MG63 (cell line): ENCODE measurements at places on chromosomes 12 and 14. TPM values are rescaled to one million over a fixed set of nuclear protein-coding genes. Genes with fewer than 3 reads are reported as not detected.
A peak's percentile ranks its signal among the peaks of the same experiment; 100 is the strongest.

GRCh38 chr14:57749267-57749666 lies 116.6 kb downstream of the SLC35F4 start:
- DNase-seq, result peak; percentile 57

DNA sequence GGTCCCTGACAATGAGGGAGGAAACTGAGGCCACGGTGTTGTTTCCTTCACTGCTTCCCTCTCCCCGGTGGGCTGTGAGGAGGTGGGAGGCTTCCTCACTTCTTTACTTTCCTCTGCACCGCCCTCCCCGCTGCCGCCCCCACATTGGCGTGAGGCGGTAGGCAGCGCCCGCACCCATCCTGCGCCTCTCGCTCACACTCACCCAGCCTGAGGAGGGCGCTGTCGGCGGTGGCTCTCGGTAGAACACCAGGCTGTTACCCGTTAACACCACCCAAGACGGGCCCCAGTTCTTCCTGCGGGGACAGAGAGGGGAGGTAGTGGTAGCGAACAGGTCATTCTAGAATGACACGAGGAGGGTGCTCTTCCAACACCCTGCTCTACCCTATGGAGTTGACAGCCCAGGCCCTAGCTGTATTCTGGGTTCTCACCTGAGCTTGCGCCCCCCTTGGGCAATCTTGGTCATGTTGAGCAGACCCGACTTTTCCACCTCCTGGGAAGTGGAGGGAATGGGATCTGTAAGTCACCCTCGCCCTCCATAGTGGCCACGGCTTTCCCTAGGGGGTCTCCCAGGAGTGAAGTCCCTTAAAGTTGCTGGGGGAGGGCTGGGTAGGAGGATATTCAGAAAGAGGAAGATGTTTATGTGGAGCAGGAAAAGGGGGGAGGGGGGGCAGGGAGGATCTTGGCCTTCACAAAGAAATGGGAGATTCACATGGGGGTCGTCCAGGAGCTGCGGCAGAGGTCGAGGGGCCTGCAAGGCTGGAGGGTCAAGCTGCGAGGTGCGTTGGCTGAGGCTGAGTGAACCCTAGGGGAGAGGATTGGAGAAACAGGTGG lies 3.3 kb downstream of the ARHGAP9 start:
- no peak for DNase-seq

DNA sequence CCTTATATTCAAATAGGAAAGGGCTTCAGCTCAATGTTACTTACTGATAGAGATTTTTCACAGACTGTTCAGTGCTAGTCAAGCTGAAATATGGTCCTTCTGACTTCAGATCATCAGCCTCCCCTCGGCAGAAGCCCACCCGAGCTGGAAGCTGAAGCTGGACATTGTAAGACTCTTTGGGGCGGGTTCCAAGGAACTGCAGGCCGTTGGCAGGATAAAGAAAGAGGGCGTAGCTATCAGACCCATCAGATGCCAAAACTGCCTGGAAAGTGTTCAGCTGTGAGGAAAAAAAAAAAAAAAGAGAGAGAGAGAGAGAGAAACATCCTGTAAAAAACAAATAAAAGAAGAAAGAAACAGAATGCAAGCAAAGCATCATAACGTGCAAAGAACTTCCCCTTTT lies 8.8 kb downstream of the NID2 start:
- DNase-seq, result no peak

- no peak for DNase-seq
Measured at GRCh38 chr14:98963610-98964009, 308.4 kb downstream of the BCL11B start.

DNA sequence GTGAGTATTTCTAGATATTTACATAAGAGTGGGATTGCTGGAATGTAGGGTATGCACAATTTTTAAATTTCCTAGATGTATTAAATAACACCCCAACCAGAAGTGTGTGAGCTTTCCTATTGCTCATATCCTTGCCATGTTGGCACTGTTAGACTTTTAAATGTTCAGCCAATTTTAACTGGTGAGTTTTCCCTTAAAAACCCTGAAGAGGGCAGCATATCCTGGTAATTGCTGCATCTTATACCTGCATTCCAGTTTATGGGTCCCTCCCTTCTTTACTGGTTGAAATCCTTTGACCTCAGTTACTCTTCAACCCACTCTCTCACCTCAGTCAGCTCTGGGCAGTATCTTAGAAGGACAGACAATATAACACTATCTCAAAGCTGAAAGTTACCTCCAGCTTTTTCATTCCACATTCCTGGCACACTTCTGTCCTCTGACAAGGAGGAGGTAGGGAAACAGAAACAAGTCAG lies 270.6 kb downstream of the PAWR start:
- peak; percentile 30 for DNase-seq

DNA sequence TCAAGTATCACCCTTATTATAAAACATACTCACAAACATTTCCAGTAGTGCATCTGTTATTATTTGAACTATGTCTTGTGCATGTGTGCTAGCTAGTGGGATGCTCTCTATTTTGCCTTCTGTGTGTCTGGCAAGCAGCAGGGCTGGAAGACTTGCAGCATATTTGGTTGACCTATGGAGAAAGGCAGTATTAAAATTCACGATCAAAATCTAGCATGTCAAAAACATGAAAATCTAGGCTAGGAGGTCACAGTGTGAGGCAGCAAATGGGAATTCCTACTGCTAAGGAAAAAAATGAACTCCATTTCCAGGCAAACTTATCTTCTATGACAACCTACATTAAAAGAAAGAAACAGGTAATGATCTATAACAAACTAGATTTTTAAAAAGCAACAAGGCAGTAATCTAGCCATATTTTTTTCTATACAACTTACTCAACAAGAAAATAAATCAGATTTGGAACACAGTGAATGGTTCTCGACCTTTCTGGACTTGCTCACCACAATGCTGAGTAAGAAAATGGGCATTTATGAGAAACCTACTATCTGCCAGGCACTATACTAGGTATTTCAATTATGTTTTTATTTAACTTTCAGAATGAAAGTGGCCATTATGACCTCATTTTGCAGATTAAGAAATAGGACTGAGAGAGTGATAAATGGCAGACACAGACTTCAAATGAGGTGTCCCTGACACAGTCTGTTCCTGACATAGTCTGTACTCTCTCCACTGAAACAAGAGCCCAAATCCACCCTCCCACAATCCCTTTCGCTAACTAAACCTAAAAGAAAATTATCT lies 96.8 kb downstream of the TXNDC16 start:
- peak; percentile 7 for DNase-seq

GRCh38 chr14:90554341-90554740 lies 157.5 kb downstream of the CALM1 start:
- DNase-seq, result no peak

Gene GAS2L3
- total RNA-seq, result 13.4 and 44.0 TPM in 2 replicates

Gene ST8SIA1
- 0.20 TPM in 1 of 2 replicates, not detected in the other for total RNA-seq
